GM10248 (cell line): ENCODE measurements at places on chromosomes 7 and 10.

DNA sequence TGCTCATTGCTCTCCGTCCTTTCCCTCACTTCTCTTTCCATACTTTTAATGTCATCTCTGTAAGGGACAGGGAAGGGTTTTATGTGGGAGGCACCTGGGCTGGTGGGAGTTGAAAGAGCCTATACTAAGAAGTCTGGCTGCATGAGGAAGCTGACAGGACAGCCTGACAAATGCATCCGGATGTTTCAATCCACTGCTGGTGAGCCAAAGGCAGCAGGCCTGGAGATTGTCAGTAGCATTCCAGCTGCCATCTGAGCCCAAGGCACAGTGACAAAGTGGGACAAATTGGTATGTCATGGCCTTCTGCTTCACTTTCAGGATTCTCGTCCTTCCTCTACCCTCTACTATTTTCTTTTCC lies 218.4 kb downstream of the STK31 start:
- DNase-seq, result no peak

DNA sequence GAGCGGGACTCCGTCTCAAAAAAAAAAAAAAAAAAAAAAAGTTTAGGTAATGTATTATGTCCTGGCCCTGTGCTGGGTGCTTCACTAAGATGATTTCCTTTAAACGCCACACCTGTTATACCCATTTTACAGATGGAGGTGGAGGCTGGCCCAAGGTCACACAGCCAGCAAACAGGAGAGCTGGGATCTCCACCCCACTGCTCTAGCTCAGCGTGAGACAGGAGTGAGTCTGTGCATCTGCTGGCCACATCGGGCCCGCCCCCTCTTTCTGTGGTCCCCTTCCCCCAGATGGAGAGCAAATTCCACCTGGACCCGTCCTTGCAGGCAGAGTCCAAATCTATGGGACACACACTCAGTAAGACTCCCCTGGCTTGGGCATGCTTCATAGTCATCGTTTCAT lies 51.0 kb downstream of the LHPP start:
- DNase-seq, result no peak

GRCh38 chr10:1043532-1043995 lies 5.4 kb downstream of the IDI1 start:
- DNase-seq, result peak; percentile 51

DNA sequence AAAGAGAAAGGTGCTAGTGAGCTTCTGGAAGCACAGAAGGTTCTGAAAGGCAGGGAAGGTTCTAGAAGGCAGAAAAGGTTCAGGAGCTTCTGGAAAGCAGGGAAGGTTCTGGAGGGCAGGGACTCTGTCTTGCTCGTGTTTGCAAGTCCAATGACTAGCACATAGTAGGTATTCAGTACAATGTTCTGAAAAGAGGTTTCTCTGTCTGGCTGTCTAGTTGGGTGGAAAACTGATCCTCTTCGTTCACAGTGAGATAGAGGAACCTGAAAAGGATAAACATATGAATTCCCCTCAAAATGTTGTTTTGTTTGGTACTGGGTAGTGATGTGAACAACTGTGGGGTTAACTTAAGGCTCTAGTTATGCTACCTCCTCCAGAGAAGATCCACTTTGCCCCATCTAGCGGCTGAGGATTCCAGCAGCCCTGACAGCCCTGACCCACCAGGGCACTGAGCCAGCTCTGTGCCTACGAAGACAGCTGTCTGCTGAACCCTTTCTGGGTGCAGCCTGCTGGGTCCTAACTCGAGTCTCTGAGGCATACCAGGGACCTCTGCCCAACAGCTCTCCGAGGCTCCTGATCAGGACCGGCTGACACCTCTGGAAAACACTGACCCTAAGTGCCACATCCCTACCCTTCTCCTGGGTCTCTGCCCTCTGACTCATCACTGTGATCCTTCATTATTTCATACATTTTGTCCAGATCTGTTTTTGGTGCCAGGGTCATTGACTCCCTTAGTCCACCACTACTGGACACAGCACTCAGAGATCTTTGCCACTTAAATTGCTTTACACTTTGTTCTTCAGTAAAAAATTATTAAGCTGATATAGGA lies 15.4 kb downstream of the PTPRN2 start:
- no peak for DNase-seq

DNA sequence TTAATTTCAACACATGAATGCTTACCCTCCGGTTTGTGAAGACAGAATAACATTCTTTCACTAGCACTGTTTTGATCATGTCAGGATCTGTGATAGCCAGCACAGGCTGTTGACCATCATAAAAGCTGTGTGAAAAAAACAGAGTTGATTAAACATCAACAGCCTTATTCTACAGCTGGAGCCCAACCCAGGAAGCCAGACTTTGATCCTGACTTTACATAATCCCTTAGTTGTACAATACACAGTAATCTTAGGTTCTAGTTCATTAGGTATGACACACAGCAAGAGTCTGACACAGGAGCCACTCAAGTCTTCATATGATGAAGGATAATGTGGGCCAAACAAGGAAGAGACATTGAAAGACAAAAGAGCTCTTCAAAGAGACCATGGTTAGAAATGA lies 11.4 kb downstream of the CYP3A4 start:
- no peak for DNase-seq

GRCh38 chr10:67663449-67664087 lies 32.4 kb downstream of the CTNNA3 start:
- no peak for DNase-seq

DNA sequence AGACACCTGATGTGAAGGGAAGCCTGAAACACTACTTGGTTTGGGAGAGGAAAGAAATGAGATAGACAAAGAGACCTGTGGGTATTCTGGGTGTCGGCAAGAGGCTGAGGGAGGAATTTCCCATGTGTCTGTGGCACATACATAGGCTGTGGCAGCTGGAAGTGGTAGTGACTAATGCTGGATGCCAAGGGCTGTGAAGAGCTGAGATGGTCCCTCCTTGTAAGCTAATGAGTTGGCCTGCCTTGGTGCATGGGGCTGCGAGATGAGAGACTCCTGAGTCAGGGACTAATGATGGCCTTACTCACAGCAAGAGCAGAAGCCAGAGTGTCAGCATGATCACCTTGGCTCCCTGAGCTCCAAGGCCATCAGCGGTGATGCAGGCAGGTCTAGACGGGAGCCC lies 119.0 kb upstream of the EEPD1 start:
- no peak for DNase-seq

DNA sequence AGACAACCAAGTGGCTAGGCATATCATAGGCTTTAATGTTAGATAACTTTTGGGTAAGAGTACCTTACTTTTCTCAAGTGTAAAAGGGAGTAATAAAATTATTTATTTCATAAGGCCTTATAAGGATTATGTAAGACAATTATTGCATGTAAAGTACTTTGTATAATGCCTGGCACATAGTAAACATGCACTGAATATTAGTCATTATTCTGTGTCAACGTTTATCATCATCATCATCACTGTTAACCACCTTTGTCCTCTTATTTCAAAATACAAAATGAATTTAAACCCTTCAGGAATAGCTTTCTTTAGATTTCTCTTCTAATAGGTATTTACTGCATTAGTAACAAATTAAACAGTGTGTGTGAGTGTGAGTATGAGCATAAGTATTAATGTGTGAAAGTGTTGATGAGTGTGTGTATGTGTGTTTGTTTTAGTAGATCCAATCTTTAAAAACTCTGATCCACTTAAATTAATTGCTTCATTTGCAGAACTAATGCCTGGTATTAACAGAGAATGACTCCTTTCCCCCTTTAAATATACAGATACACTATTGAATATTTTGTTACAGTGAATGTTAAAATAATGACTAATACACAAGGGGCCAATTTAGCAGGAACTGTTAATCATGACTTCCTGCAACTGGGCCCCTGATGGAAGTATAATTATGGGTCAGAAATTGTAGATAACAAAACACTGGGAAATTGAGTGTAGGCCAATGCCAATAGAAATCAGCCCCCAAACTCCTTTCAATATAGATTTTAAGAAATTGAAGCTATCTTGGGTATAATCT lies 213.3 kb upstream of the FZD8 start:
- no peak for DNase-seq

GRCh38 chr7:23106823-23107663 lies 1.5 kb downstream of the KLHL7 start:
- DNase-seq, result no peak

- DNase-seq, result no peak
Observed at GRCh38 chr10:118712930-118713634, 41.7 kb downstream of the CACUL1 start.

- no peak for DNase-seq
Observed at GRCh38 chr7:157407512-157408257, 70.9 kb downstream of the DNAJB6 start.

GRCh38 chr7:139725077-139725476 lies 52.7 kb downstream of the HIPK2 start:
- peak; percentile 46 for DNase-seq
